Activated T-helper 1 cell treated with anti-CD3 and anti-CD28 coated beads, Interleukin-2, amount 50 U/mL, for 16 hours (primary cell): ENCODE measurements at places on chromosomes 7 and 10.

DNA sequence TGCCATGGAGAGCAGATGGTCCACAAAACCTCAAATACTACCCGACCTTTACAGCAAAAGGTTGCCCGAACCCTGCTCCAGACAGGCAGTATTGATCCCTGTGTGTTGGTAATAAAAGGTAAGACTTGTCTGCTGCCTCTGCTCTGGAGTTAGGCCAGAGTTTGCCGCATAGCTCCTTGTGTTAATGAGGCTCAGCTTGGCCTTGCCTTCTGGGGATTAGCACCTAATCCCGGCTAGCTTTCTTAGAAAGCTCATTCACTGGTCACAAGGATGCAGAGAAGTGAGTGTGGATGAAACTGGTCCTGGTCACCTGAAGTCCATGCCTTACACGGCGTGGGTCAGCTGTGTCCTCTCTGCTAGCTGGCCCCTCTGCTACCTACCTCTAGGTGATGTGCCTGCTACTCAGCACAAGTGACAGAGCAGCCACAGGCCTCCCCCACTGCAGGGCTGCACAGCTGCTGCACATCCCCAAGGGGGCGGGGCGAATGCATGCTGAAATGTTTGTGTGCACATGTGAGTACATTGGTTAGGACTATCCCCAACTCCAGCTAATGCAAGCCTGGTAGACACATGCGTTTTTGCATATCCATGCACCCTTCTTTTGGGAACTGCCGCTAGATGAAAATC, 31.7 kb upstream of the SYPL1 start:
- DNase-seq = no peak

- DNase-seq = no peak
These were observed 86.7 kb downstream of the RGS10 start for GRCh38 chr10:119455609-119456434.

DNA sequence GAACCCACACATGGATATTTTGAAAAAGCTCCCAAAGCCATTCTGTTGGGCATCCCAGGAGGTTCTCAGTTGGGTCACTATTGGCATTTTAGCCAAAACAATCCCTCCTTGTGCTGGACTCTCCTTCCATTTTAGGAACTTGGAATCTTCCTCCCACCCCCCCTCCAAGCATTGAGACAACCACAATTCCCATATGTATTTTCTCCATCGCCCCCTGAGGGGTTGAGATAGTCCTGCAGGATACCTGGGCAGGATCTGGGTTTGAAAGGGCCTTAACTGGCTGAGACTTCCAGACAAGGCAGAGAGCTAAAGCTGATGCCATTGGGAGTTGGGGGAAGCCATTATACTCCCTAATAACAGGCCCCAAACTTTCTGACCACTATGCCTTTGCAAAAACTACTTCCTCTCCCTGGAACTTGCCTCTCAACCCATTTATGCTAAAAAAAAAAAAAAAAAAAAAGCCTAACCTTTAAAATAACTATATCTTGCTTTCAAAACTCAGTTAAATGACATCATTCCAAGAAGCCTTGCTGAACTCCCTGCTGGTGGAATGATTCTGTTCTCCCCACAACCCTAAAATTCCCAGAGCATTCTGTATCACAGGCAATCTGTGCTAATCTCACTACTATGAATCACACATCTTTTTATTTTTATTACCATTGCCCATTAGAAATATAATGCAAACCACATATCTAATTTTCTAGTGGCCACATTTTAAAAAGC, 77.5 kb upstream of the PDE1C start:
- no peak for DNase-seq

GRCh38 chr10:7488418-7488829, 77.6 kb upstream of the SFMBT2 start:
- DNase-seq = no peak

DNA sequence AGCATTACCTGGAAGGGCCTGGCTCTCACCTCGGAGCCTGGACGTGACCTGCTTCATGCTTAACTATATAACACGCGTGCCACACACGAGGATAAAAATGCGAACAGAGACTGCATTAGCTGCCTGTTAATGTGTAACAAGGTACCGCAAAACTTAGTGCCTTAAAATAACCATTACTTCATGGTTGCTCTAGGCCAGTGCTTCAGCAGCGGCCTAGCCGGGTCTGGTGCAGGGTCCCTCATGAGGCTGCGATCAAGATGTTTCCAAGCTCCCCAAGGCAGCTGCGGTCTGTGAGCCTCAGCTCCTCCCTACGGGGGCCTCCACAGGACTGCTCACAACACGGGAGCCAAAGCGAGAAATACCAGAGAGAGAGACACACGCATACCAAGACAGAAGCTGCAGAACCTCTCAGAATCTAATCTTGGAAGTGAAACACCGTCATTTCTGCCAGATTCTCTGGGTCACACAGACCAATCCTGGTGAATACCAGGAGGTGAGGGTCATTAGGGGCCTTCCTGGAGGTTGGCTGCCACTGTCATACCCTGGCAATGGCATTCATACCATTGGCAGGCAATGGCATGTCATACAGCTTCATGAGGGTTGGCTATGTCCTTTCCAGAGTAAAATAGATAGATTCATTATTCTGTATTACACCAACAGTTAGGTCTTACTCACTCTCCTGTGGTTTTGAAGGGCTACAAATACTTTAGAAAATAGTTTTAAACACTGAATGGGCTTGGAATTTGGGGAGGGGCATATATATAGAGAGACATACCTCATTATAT, 94.5 kb downstream of the HIPK2 start:
- DNase-seq = no peak

DNA sequence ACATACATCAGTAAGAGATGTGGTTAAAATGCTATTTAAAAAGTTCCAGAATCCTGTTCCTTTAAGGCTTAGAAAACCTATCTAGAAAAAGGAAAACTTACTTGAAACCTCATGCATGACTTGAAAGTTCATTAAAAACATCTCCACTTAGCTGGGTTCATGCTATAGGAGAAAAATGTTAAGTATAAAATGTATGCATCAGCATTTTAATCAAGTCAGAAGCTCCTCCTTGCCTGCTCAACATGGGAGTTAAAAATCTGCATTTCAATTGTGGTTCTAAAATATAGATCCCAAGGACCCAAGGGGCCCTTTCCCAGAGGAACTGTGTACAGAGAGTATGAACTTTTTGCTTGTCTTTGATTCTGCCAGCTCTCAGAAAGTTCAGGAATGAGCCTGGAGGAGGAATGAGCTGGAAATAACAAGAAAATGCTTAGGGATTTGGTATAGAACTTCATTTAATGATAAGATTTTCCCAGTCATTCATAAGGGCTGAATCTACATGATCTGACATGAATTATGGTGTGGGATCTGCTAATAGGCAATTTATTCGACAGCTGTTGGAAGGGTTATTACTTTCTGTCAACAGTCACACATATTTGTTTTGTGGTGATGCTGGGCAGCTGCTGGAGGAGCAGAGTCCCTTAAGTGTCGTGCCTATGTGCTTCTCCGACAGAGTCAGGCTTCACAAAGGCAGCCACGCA, 85.6 kb upstream of the MTPN start:
- no peak for DNase-seq
